ENCODE measurements at places on chromosomes 13 and 19.

DNA sequence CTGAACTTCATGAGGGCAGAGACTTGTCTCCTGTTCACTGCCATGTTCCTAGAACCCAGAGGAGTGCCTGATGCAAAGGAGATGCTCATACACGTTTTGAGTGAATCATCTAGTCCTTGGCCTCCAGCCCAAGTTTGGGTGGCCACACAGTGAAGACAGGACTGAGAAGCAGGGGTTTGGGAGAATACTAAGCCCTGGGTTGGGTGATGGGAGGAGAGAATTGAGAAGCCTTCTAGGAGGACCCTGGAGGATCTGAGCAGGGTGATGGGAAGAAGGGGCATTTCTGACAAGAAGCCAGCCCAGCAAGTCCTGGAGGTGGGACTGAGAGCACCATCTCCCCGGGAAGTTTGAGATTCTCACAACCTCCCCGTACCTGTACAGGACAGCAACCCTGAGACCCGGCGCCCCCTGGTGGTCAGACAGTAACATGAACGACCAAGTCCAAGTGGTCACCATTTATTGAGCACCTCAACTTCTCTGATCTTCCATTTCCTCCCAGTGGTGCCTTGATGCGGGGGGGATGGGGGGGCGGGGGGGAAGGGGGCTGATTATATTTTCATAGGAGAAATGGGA is 11.0 kb downstream of the CTU1 start:
- no peak for DNase-seq

- DNase-seq: peak; percentile 83
Observed at GRCh38 chr19:5138606-5139582, 170.0 kb downstream of the KDM4B start.

- no peak for DNase-seq
Observed at GRCh38 chr13:94384231-94384905, 95.1 kb downstream of the DCT start.

DNA sequence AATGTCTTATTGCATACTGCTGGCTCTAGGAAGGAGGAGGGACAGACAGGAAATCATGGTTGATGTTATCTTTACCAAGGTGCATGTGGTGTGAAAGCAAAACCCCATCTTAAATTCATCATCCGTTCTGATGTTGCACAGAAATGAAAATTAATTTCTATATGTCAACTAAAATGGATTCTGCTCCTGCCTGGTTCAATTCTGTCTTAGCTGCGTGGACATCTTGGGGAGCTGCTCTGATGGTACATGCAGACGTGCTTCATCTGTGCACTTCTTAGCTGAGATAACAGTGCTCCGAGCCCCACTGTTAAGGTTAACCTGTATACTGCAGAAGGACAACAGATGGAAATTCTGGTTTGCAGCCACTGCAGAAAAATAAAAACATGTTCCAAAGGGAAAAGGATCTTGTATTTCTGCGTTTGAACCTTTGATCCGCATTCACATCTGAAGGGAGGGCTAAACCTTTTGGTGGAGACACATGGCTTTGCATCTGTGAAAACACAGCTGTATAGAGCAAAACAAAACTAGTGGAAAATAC is 155.6 kb downstream of the TM9SF2 start:
- DNase-seq: no peak

DNA sequence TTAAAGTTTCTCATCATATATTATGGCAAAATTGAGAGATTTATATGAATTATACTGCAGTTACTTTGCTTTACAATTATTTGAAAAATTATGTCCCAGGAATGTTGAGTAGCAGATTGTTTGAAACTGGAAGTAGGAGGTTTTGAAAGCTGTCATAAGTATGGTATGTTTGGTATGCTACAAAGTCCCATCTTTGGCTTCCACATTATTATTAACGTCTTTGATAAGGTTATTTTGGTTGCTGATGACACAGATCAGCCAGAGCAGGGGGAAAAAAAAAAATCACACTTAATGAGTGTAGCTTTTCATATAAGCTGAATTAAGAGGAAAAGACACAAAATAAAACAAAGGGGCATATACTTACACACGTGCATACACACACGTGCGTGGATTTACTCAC is 130.1 kb downstream of the SLITRK1 start:
- no peak for DNase-seq

DNA sequence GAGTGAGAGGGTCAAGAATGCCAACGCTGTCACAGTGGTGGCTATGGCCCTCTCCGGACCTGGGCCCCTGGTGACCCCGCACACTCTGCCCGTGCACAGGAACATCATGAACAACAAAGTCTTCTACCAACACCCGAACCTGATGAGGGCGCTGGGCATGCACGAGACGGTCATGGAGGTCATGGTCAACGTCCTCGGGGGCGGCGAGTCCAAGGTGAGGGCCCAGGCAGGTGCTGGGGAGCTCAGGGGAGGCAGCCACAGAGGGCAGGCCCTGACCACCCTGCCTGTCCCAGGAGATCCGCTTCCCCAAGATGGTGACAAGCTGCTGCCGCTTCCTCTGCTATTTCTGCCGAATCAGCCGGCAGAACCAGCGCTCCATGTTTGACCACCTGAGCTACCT is 62.6 kb downstream of the RYR1 start:
- DNase-seq: no peak

DNA sequence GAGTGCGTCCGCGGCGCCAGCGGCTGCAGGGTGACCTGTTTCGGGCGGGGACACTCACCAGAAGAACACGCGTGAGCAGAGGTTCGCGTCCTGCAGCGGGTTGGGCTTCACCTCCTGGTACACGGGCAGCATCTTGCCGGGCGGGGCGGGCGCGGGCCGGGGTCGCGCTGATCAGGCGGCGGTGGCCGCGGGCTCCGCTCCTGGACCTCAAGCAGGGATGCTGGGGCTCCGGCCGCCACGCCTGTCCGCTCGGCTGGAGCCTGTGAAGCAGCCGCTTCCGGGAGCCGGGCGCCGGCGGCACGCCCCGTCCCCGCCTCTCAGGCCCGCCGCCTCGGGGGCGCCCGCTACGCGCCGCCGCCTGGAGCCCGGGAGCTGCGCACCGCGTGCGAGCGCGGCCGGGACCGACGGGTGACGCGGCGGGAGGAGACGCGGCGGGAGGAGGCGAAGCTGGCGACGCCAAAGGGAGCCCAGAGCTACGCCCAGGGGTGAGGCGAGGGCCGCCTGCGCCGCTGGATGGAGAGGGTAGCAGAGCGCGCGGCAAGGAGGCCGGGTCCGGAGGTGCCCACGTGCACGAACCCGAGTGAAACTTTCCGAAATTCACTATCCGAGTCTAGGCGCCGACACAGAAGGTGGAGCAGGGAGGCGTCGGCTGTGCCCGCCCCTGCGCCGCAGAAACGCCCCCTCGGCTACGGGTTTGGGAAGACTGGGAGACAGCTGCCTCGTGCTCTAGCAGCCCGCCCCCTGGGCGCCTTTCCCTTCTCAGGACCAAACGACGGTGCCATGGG is at the start of gene ABCC4:
Gene ABCC4, minus strand, starts transcription at position 269 of the 785 bp plus-strand sequence. Its CDS starts 137 bp downstream, at position 132.
- DNase-seq: peak; percentile 56

GRCh38 chr19:23547816-23548430 is 139.1 kb downstream of the ZNF675 start:
- no peak for DNase-seq

DNA sequence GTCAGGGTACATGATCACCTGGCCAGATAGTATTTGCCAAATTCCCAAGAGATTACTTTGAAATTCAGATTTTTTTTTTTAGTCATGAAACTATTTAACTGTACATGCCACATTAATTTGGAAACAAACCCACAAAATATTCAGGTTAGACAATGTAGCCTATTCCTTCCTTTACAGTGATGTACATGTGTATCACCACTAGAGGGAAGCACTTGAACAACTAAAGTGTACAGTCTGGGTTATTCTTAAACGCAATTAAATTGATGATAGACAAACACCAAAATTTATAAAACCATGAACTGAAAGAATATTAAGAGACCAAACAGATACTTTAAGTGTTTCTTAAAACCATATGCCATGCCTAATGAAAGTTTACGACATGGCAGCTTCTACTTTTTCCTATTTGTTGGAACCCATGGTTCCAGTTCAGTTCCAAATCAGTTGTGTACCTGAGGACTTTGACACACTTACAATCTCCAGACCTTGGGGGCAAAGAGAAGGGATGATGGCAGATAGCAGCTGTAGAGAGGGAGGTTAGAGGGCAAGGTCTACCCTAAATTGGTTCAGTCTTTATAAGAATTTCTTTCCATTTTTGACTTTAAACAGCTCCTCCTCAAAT is 52.8 kb downstream of the TNFSF13B start:
- DNase-seq: peak; percentile 41

DNA sequence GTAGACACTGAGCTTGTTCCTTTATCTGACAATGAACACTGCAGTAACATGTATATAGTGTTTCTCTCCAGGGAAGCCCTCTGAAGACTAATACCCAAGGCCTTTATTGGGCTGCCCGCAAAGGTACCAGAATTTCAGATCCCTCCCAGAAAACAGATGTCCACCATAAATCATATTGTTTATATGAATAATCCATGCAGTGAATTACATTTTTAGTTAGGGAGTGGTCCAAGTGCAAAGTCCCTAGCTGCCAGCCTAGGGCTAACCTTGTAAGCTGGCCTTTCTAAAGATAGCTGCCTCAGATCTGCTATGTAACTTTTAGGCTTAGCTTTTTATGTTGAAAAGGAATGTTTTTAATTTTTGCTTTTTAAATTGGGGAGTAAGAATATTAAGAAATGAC is 44.7 kb downstream of the TDRD3 start:
- no peak for DNase-seq

DNA sequence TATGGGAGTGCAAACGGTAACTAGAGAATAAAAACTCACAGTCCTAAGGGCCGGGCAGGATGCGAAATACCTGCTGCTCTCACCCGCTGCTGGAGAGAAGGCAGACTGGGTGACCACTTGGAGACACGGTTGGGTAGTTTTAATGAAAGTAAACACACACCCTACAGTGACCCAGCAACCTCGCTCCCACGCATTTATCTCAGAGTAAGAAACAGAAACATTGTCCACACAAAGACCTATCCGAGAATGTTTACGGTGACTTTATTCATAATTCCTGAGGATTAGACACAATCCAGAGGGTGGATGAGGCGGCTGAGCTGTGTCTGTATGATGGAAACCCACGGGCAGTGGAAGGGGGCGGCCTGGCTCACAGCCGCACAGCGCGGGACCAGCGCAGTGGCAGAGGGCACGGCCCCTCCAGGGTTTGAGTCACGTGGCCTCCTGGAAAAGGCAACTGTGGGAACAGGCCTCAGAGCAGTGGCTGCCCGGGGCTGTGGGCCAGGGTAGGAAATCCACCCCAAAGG is 73.5 kb upstream of the C13orf46 start:
- DNase-seq: no peak

GRCh38 chr19:892243-892893 is 619 bp downstream of the MED16 start:
- peak; percentile 34 for DNase-seq

DNA sequence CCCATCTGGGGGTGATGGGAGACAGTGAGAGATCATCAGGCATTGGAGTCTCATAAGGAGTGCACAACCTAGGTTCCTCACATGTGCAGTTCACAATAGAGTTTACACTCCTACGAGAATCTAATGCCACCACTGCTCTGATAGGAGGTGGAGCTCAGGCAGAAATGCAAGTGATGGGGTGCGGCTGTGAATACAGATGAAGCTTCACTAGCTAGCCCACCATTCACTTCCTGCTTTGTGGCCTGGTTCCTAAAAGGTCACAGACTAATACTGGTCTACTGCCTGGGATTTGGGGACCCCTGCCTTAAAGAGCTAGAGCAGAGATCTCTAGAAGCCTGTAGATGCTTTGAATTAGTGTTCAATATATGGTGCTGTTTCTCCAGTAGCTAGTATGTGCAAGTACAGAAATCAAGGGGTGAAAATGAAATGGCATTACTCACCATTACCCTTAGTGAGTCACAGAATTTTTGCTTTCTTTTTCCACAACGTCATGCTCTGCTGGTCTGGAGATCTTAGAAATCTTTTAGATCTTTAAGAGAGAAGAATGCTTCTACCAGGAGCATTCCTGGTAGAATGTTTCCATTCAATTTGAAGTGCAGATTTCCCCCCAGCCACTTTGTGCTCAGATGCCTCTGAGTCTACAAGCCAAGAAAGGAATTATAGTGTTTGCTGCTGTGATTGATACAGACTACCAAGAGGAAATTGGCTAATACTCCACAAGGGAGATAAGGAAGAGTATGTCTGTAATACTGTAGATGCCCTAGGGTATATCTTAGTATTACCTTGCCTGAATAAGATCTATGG is 2301.2 kb downstream of the PCDH9 start:
- DNase-seq: no peak

- DNase-seq: no peak
Observed at GRCh38 chr19:39166571-39167391, 30.0 kb upstream of the NCCRP1 start.
